ENCODE measurements at places on chromosomes 4 and X.

GRCh38 chr4:159577241-159577640, 474.4 kb downstream of the RAPGEF2 start:
- no peak for DNase-seq

GRCh38 chr4:78033861-78034260, 23.3 kb upstream of the FRAS1 start:
- no peak for DNase-seq

DNA sequence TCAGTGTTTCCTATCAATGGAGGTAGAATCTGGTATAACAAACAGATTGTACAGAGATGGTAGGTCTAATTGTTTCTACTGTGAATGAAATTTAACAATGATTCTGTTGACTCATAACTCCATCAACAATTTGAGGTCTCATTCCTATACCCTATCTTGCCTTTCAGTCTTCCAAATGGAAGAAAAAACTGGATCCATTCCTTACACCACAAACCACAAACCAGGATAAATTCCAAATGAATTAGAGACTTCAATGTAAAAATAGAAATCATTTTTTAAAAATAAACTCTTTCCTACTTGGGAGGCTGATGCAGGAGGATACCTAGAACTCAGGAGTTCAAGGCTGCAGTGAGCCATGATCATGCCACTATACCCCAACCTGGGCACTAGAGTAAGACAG, 114.4 kb upstream of the WDR44 start:
- DNase-seq: no peak

DNA sequence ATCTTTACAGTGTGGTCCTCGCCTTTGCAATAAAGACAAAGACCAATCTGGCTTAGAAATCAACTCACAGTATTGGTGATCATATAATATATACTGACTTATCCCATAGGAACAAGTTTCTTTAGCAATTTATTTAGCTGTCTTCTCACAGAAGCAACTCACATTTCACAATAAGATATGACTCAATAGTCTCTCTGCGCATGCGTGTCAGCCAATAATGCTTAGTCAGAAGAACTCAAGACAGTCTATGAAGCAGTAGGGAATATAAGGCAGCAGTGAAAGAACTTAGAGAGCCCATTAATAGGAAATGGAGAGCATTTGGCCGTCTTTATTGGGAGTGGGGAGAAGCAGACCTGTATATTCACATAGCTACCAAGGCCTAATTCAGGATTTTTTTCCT, 216.7 kb downstream of the IL13RA2 start:
- no peak for DNase-seq

DNA sequence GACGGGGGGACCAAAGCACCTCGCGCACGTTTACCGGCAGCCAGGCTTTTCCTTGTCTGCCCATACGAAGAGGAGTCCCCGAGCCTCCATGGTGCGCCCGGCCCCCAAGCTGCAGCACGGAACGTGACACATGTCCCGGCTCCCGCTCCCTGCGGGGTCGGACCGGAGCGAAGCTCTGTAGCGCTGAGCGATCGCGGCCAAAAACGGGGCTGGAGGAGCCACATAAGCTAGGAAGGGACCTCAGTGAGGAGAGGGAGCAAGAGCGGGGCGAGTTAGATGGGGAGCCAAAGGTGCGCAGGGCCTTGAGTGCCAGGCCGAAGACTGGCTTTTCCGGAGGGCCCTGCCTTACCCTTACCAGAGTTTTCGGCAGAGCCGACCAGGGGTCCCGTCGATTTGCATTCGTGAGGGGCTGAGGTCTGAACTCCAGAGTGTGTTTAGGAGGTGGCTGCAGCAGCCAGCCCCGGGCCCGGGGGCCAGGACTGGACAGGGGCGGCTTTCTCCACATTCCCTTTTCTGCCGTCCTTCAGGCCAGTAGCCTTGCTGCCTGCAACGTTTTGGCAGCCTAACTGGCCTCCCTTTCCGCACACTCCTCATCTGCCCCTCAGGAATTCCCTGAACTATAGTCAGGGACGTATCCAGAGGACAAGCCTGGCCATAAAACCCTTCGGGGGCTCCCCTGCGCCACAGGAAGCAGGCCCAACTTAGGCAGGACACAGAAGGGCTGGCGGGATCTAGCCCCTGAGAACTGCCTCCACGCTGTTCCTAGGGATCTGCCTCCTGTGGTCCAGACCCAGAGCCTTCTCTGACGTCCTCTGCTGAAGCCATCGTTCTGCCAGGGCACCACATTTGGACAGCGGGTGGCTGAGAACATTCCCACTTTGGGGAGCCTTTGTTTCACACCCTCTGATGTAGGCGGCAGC, 689 bp downstream of the SSR4 start:
- DNase-seq: no peak

- no peak for DNase-seq
Observed at GRCh38 chr4:177283167-177283566, 26.5 kb upstream of the NEIL3 start.

DNA sequence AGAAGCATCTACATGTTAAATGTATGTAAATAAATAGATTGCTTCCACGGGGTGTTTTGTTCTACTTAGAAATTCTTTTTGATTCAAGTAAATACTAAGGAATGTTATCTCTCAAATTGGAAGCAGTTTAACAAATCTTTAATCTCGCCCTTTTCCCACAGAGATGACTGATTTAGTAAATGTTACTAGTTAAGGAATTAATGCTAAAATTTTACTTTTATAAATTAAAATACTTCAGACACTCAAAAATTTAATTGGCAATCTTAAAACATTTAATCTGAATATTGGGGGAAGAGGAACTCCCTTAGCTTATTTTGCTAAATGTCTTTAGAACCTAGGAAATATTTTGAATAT, 12.1 kb downstream of the LARP7 start:
- DNase-seq: no peak

GRCh38 chrX:53095796-53096195, 1.9 kb downstream of the KANTR start:
- DNase-seq: no peak
